Osteocyte (in vitro differentiated cells): ENCODE measurements at places on chromosomes 7 and 10.

DNA sequence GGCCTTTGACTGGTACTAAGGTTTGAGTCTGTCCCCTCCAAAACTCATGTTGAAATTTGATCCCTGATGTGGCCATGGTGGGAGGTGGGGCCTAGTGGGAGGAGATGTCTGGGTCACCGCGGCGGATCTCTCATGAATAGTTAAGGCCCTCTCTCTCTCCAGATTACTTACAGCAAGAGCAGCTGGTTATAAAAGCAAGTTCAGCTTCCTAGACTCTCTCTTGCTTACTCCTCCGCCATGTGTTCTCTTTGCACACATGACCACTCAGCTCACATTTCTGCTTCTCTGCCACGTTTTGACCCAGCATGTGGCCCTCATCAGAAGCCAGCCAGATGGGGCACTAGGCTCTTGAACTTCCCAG, 29.9 kb upstream of the ZMIZ1 start:
- DNase-seq: no peak

DNA sequence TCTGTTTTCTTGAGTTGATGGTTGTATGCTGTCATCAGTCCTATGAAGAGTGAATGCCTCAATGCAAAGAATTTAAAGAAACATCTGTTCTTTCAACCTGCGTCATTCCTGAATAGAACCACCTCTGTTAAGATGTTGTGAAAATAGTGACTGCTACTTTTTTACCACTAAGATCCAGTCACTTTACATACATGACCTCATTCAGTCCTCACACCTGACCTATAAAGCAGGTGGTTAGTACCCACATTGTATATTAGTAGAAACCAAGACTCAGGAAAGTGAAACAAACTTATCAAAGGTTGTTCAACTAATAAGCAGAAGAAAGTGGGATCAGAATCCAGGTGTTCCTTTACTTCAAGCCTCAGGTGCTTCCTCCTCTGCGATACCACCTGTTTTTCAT, 64.8 kb downstream of the ITGB8 start:
- DNase-seq: no peak

DNA sequence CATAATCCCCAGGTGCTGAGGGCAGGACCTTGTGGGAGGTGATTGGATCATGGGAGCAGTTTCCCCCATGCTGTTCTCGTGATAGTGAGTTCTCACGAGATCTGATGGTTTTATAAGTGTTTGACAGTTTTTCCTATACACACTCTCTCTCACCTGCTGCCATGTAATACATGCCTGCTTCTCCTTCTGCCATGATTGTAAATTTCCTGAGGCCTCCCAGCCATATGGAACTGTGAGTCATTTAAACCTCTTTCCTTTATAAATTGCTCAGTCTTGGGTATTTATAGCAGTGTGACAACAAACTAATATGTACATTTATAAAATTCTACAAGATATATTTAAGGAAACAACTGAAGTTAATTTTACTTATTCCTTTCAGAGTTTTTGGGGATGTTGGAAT, 170.8 kb upstream of the BET1 start:
- no peak for DNase-seq

GRCh38 chr7:93902777-93903423, 3.5 kb upstream of the GNGT1 start:
- DNase-seq: no peak

- no peak for DNase-seq
Measured at GRCh38 chr10:97538839-97539238, 33.7 kb upstream of the ANKRD2 start.

- DNase-seq: peak; percentile 82
Measured at GRCh38 chr10:123997486-123998196, 95.8 kb downstream of the CHST15 start.

- no peak for DNase-seq
Measured at GRCh38 chr10:79046326-79046725, 22.4 kb upstream of the ZMIZ1 start.

GRCh38 chr10:74289188-74289587, 138.2 kb downstream of the ADK start:
- DNase-seq: no peak

DNA sequence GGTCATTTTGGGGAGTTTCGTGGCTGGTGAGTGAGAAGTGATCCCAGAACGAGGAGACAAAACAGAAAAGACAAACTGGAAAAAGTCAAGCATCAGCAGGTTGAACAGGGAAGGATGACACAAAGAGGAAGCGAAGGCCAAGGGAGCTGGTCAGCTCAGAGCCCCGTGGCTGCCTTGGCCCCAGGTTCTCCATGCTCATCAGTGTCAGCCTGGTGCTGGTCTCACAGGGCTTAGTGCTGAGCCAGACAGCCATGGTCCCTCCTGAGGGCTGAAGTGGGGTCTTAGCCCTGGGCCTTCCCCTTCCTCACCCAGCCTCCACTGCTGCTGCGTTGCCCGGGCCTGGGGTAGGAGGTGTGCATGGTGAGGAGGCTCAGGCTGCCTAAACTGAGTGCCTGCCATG, 183.6 kb downstream of the PFKFB3 start:
- peak; percentile 75 for DNase-seq

DNA sequence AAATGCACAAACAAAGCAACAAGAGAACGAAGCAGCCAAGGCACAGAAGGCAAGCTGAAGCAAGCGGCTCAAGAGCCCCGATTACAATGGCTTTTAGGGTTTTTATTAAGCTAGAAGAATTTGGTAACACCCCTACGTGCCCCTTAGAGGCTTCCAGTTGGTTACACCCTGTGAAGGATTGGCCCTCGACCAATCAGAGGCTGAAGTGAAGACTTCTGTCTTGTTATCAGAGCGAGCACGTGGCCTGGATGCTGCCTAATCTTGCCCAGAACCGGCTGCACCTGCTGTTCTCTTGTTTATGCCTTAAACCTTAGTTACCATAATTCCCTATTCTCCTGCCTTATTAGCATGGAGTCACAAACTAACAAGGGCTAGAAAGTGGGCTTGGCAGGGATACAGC, 21.4 kb downstream of the KCNK18 start:
- DNase-seq: no peak
